M059J (cell line): ENCODE measurements at places on chromosomes 11 and 22.

- DNase-seq: no peak
Measured at GRCh38 chr11:36229091-36229705, 60.0 kb downstream of the COMMD9 start.

DNA sequence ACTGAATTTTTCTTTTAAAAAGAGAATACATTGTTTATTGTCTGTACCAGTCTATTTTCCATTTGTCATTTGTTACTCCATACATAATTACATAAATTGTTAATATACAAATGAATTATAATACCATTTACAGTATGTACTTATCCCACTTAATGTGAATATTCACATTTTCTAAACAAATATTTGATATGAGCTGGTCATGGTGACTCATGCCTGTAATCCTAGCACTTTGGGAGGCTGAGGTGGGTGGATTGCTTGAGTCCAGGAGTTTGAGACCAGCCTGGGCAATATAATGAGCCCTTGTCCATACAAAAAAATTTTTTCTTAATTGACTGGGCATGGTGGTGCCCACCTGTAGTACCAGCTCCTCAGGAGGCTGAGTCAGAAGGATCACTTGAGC is 6.8 kb downstream of the SC5D start:
- no peak for DNase-seq

DNA sequence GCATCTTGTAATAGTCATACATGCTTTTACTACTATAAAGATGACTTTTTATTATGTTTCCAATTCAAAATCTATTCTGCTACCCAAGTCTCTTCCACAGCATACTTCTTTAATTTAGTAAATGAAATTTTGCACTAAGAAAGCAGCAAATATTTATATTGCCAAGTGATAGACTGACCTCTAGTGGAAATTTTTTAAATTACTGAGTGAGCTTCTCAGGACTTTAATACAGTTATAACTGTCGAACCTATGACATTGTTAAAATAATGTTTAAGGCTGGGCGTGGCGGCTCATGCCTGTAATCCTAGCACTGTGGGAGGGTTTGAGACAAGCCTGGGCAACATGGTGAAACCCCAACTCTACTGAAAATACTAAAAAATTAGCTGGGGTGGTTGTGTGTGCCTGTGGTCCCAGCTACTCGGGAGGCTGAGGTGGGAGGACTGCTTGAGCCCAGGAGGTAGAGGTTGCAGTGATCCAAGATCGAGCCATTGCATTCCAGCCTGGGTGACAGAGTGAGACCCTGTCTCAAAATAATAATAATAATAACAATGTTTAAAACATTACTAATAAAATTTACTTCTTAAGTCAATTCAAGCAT is 27.3 kb downstream of the STK33 start:
- DNase-seq: peak; percentile 60

GRCh38 chr11:57555393-57555792 is 12.1 kb downstream of the UBE2L6 start:
- no peak for DNase-seq

DNA sequence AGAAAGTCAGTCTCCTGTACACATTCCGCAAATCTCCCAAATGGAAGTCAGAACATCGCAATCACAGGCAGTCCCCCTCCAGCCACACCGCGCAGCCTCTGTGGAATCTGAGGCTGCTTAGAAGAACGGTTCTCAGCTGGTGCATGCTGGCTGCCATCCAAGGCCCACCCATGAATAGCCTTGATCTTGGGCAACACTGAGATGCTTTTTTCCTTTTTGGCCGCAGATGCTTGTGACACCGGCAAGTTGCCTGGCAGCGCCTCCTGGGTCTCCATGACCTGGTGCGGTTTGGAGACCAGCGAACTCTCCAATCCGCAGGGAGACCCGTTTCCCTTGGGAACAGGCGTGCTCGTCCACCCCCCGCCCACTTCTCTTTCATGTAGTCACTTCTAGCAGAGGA is 26.3 kb upstream of the PHF21B start:
- no peak for DNase-seq

GRCh38 chr22:48949375-48950149 is 878.1 kb downstream of the BRD1 start:
- DNase-seq: no peak

- no peak for DNase-seq
Measured at GRCh38 chr22:49299821-49300231, 527.8 kb downstream of the BRD1 start.

DNA sequence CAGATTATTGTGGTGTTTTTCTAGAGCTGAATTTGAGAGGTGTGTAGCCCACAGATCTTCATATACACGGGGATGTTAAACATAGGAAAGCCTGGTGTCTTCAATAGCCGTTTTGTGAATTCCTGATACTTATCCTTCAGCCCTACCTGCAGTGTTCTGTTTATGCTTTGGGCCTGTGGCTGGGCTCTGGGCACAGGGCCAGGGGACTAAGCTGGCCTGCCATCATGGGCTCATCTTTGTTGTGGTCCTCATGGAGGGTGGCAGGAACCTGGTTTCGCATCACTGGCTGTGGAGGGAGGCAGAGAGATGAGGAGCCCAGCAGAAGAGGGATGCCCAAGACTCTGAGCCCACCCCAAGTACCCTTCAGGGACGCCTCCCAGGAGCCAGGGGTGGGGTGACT is 112.4 kb downstream of the CACNA1I start:
- no peak for DNase-seq

DNA sequence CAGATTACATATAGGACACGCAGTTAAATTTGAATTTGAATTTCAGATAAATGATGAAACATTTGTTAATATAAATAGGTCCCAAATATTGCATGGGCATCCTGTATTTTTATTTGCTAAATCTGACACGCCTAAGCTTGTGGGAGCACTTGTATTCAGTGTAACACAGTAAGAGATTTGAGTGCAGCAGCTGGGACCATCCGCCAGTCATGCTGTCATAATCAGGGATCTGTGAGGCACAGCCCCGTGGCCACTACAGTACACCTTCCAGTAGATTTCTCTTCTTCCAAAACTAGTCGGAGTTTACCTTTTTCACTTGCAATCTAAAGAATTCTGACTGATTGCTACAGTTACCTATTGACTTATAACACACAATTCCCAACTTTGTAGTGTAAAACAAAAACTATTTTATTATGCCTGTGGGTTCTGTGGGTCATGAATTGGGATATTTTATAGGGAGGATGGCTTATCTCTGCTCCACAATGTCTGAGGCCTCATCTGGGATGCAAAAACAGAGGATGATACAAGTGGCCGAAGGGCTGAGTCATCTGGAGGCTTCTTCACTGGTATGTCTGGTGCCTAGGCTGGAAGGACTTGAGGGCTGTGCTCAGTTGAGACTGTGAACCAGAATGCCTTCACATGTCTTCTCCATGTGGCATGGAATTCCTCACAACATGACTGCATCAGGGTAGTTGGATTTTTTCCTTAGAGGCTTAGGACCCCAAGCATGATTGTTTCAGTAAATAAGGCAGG is 74.1 kb downstream of the PRSS23 start:
- no peak for DNase-seq

- no peak for DNase-seq
Measured at GRCh38 chr11:78954696-78955095, 380.0 kb upstream of the NARS2 start.

- peak; percentile 78 for DNase-seq
Measured at GRCh38 chr11:22432291-22433093, 94.3 kb downstream of the SLC17A6 start.

- no peak for DNase-seq
Measured at GRCh38 chr11:116199182-116199581, 573.6 kb downstream of the BUD13 start.

GRCh38 chr11:34653851-34654482 is 33.1 kb downstream of the EHF start:
- DNase-seq: peak; percentile 100
